B cell (primary cell): ENCODE measurements at places on chromosomes 6 and 20. TPM values are rescaled to one million over a fixed set of nuclear protein-coding genes. Genes with fewer than 3 reads are reported as not detected.

PROCR gene
- 0.57 TPM in 1 of 2 replicates, not detected in the other for total RNA-seq

EPPIN gene
- total RNA-seq: not detected in 2 replicates

TRIM15 gene
- total RNA-seq: not detected in 2 replicates

DNA sequence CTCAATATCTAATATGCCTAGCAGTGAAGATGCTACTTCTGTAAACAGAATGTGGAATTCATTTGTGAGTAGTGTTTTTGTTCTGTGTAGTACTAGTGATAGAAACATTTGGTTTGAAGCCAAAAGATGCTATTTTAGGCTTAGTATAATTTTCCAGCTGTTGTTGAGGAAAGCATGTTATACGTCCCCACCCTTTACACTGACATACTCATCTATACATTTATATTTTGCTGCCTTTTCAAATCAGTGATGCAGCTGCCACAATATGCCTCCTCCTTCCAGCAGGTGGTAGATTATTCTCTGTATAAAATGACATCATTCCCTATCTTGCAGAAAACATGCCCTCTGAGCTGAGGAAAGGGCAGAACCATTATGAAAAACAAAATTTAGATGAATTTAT is 1217.6 kb upstream of the GJE1 start:
- no peak for DNase-seq

- DNase-seq: peak; percentile 81
These were observed 43.8 kb downstream of the MDFI start for GRCh38 chr6:41682056-41682477.

GRCh38 chr6:118565311-118565960 is 17.3 kb downstream of the PLN start:
- peak; percentile 81 for DNase-seq

- DNase-seq: no peak
These were observed 17.5 kb downstream of the UQCC1 start for GRCh38 chr20:35394271-35394670.

DNA sequence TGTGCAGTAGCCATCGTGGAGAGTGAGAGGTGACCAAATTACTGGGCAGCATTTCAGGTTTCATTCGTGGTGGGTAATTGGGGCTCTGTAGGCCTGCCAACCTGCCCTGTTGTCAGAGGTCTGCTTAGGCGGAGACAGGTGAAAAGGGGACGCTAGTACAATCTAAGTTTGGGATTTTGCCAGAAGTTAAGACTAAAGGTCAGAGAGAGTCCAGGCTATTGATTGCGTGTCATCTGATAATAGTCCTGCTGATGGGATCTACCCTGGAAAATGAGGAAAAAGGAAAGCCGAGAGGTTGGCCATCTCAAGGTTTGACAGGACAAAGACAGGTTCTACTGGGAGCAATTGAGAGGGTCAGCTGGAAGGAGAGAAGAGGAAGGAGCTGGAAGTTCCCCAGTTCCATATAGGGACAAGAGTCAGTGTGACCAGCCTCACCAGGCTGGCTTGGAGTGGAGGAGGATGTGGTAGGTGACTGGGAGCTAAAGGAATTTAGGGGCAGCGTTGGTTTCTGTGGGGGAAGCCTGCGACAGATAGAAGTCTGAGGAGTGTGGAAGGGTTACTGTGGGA is 10.9 kb downstream of the ARFGEF2 start:
- no peak for DNase-seq
